ENCODE measurements at places on chromosomes 7 and 10. TPM values are rescaled to one million over a fixed set of nuclear protein-coding genes. Genes with fewer than 3 reads are reported as not detected.

- DNase-seq, result no peak
Measured at GRCh38 chr10:17479822-17480221, 25.4 kb upstream of the ST8SIA6 start.

DNA sequence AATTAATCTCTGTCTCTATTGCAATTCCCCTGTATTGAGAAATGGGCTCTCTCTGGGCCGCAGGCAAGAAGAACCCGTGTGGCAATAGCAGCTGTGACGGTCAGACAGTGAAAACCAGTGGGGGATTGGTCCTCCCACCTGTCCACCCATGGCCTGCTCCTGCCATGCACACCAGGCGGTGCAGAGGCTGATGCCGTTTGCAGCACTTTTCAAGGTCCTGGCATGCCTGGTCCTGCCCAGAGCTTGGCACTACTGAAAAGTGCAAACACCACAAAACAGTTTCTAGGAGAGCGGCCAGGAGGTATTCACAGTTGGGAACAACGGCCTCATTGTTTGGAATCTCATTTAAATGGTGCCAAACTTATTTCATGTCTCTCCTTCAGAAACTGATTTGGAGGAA, 41.5 kb downstream of the PSPH start:
- peak; percentile 25 for DNase-seq

DNA sequence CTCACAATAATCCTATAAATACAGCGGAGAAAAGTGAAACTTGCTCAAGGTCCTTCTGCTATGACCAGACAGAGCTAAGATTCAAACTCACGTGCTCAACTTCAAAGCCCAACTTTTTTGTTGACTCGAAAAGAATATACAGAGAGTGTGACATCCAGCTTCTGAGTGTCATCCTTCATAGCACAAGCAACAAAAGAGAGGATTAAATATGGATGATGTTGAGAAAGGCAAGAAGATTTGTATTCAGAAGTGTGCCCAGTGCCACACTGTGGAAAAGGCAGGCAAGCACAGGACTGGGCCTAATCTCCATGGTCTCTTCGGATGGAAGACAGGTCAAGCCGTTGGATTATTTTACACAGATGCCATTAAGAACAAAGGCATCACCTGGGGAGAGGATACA, 2.1 kb upstream of the FAM3C start:
- DNase-seq, result peak; percentile 53

GRCh38 chr7:11858026-11858425, 26.0 kb upstream of the THSD7A start:
- no peak for DNase-seq

GRCh38 chr7:149071641-149072437, 18.7 kb downstream of the ZNF786 start:
- DNase-seq, result no peak

DNA sequence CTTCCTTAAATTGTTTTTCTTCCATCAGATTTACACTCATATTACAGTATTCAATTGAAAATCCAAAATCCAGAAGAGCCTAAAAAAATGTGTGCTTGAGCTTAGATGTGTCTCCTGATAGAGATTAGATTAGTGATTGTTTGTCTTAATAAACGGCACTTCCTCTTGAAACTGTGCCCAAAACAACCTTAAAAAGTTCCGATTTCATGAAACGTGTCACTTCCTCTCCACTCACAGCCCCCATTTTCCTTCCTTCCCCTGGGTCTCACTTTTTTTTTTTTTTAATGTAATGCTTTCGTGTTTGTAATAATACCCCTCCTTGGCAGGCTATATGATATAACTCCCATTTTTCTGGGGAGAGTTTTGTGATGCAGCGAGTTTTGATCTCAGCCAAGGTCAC, 114.8 kb upstream of the ADO start:
- DNase-seq, result no peak

DNA sequence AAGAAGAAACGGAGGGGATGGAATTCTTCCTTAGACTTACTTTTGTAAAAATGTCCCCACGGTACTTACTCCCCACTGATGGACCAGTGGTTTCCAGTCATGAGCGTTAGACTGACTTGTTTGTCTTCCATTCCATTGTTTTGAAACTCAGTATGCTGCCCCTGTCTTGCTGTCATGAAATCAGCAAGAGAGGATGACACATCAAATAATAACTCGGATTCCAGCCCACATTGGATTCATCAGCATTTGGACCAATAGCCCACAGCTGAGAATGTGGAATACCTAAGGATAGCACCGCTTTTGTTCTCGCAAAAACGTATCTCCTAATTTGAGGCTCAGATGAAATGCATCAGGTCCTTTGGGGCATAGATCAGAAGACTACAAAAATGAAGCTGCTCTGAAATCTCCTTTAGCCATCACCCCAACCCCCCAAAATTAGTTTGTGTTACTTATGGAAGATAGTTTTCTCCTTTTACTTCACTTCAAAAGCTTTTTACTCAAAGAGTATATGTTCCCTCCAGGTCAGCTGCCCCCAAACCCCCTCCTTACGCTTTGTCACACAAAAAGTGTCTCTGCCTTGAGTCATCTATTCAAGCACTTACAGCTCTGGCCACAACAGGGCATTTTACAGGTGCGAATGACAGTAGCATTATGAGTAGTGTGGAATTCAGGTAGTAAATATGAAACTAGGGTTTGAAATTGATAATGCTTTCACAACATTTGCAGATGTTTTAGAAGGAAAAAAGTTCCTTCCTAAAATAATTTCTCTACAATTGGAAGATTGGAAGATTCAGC, 158.7 kb upstream of the LANCL2 start:
- peak; percentile 61 for DNase-seq

- DNase-seq, result peak; percentile 16
Measured at GRCh38 chr10:3122486-3123205, 49.9 kb downstream of the PITRM1 start.

- DNase-seq, result no peak
Measured at GRCh38 chr7:88399036-88399435, 92.3 kb upstream of the STEAP4 start.

DNA sequence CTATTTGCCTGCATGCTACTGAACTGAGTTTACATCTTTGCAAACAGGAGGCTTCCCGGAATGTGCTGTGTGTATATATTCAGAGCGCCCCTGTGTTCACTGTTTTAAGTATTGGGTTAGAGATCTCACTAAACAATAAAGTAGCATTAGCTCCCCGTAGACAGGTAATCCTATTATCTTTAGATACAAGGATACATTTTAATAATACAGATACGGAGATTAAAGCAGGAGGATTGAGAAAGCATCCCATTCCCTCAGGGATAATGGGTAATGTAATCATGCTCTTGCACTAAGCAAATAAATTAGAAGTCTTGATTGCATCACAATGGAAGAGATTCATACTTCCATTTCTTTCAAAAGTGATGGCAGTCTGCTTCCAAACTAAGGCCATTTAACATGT, 809.0 kb downstream of the NRG3 start:
- no peak for DNase-seq

DNA sequence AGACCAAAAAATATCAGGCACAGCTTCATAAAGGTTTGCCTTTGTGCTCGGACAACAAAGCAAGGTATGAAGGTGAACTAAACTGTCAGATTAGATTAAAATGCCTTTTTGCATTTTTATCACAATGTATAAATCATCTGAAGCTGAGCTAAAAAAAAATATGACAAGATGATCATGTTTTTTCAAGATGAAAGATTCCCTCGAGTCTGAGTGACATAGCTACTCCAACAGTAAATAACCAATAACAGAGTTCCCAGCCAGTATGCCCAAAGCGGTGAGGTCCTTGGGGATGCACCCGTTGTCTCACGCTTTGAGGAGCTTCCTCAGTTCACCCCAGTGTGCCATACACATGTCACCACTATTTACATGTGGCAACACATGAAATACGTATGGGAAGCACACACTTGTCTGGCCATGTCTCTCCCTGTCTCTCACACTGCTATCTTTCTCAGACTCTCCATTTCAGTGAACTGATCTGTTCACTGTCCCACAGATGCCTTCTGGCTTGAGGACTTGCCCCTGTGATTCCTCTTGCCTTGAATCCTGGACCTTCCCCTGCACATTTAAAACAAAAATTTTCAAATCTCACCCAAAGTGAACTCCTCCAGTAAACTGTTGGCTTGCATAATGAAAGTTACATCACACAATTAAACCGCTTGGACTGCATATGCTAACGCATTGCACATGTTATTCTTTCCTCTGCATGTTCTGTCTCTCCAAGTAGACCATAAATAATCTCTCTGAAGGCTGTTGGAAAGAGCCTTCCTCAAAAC, 2.6 kb upstream of the PIK3CG start:
- DNase-seq, result no peak

- DNase-seq, result no peak
Measured at GRCh38 chr7:28988091-28988490, 30.0 kb upstream of the TRIL start.

- DNase-seq, result peak; percentile 88
Measured at GRCh38 chr10:5071411-5072198, 22.6 kb upstream of the AKR1C3 start.

DNA sequence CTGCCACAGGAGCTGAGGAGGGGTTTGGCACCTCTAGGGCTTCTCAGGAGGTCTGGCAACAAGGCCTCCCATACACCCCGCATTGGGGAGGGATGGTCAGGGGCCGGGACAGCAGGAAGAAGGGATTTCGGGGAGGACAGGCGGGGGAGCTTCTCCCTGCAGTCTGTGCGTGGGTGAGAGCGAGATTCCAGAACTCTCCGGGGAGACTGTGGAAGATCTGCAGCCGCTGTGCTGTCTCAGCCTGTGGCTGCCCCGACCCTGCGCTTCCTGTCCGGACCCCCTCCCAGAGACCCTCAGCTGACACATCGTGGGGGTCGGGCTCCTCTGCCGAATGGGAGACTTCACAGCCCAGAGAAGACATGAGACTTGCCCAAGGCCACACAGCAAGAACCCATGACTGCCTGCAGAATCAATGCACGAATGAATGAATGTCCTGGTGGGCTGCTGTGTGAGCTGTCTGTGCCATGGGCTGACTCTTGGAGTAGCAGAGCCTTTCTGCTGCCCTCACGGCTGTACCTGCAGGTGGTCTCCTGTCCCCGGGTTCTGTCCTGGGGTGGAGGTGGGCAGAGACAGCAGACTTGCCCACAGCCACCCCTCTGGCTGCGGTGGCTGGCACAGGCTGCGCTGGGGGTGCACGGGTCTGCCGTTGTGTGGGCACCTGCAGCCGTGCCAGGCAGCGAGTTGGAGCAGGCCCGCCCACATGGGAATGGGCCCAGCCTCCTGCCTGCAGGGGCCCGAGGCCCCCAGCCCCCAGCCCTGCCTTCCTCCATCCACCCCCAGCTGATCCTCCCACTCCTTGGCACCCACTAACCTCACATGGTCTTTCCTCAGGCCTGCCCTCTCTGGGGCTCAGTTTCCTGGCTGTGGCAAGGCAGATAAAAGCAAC, 16.3 kb upstream of the LFNG start:
- DNase-seq, result no peak

DNA sequence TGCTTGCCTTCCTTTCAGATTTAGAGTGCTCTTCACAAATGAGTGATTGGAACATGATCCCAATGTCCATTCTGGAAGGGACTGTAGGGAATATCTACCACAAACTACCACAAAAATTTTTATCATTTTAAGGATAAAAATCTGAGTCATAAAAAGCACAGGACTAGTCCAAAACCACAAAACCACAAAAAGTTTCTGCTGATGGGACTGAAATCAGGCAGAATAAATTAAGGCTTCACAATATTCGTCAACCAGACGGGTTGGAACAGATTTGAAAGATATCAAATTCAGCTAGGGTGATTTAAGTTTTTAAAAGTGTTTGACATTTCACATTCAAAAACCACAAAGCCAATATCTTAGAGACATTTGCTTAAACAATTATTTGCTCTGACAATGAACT, 100.1 kb upstream of the PTN start:
- DNase-seq, result peak; percentile 89

DNA sequence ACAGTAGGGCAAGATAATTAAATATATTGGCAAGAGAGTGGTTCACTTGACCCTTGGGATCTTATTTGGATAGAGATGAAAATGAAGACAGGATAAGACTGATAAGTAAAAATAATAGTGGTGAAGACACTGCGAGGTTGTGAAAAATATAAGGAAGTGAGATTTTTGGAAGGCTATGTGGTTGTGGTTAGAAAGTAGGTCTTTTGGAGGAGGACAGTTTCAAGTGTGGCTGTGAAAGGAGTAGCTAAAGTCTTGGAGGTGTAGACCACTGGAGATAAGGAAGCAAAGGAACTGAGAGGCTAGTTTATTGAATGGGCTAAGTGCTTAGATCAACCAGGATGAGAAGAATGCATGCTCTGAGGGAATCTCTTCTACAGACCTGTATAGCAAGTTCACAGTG, 11.2 kb downstream of the MIOS start:
- no peak for DNase-seq

GRCh38 chr7:30450240-30450982, 28.2 kb downstream of the NOD1 start:
- DNase-seq, result no peak

GRCh38 chr7:24304494-24305095, 20.6 kb downstream of the NPY start:
- DNase-seq, result no peak

DNA sequence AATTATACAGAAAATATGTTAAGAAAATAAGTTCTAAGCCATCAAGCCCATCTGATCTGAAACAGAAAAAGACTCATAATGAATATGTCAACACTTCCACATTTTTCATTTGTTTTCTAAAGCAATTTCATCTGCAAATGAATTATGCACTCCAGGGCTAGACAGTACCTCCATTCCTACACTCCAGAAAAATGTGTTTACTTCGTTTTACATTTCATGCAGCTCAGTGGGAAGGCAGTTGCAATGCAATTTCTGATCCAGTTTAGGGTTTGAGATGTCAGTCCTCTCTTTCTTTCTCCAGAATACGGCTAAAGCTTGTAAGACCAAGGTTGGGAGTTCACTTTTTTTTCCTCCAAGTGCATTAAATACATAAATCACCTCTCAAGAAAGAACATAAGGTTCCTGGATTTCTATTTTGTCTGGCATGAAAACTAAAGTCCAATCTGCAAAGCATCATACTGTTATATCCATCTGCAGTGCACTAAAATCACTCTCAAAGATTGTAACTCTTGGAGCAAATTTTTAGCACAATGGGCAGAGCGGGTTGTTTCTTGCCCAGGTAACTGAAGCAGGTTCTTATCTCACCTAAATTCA, 348.8 kb upstream of the C7orf33 start:
- no peak for DNase-seq

Gene FAM200A
- 15.6 TPM for total RNA-seq

Gene SPDYE2
- not detected for total RNA-seq

Gene CYP26A1
- not detected for total RNA-seq

Gene CNNM2
- 4.7 TPM for total RNA-seq

Data from myocyte (in vitro differentiated cells).